ENCODE measurements at places on chromosomes 16 and 17.

DNA sequence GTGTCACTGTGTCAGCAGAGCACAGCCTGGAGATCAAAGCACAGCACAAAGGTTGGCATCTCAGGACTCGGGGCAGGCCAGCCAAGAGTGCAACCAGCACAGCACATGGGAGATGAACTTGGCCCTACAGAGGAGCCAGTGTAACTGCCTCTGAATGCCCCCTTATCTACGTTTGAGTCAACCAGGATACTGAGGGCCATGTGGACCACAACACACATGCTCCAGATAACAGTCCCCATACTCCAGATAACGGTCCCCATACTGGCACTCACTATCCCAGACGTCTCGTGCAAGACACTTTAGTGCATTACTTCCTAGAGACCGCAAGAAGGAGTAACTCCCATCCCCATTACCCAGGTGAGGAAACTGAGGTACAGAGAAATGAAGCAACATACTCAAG lies 88.2 kb downstream of the XYLT1 start:
- DNase-seq = no peak

DNA sequence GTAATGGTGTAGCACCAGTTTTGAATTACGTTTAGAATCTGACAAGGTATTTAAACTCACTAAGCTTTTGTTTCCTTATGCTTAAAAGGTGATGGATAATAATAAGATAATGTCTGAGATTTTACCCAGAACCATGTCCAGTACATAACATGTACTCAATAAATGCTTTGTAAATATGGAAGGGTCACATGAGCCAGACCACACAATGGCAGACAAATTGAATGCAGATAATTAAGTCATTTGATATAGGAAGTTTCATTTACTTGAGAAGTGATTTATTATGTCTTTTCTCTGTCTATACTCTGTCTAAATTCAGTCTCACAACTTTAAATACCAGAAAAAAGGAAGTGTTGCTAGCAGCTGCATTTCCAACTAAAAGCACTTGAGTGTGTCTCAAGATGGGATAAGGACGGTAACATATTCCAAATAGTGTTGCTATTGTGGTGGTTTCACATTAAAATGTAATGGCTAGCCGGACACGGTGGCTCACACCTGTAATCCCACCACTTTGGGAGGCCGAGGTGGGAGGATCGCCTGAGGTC lies 52.5 kb upstream of the DHX40 start:
- DNase-seq = no peak

- DNase-seq = no peak
Measured at GRCh38 chr17:35900708-35901480, 20.7 kb upstream of the CCL5 start.

GRCh38 chr17:45150911-45151809 lies 2.9 kb downstream of the HEXIM1 start:
- no peak for DNase-seq

DNA sequence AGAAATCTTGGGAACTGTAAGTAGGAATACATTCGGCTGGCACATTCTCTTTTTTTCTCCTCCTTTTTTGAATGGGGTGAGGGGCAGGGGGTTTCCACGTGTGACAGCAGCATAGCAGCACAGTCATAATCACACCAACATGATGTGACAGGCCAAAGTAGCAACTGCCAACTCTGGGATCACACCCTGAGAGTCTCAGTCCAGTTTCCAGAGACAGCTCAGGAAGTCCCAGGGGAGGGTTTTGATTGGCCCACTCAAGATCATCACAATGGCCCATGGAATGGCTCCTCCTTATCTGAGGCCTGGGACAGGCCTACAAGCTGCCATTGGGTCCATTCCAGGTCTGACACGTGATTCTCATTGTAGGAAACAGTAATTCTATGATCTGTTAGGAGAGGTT lies 207.1 kb upstream of the ASIC2 start:
- DNase-seq = no peak

DNA sequence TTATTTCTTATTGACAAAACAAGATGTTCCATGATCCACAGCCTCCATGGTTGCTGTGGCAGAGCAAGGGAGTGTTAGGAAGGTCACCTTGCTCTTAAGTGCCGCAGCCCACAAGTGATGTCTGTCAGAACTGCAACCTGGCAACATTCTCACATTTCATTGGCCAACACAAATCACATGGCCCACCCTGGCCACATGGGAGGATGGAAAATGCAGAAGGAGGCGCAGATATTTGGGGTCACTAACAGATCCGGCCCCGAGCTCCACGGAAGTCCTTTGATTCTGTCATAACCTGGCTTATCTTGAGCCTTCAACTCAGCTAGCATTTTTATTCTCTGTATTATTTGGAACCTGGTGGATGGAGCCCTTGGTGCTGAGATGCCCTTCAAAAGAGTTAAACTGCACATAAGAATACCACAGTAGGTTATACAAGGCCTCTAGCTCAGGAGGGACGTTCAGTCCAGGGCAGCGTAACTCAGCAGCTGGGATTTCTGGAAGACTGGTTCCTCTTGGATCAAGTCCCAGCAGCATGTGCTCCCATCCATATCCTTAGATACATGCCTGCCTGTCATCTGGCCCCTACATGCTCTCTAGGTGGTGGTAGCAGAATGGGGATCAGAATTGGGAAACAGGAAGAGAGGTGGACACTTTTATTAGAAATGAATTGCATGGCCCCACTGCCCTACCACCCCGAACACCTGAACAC lies 508.1 kb downstream of the HAPSTR1 start:
- DNase-seq = no peak

DNA sequence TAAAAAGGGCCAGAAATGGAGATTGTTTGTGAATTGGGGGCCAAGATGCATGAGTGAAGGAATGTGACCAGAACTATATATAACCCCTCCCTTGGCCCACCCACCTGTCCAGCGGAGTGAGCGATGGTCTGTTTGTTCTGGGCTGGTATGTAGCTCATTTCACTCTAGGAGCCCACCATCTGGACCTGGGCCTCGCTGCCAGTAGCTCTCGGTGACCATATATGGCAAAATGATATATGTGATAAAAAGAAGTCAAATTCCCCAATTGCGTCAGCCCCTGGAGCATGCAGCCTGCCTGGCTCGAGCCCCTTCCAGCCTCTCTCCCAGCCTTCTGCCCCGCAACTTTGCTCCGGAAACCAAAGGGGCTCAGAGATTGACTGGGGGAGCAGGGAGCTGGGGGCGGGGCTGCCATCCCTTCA lies 47.3 kb downstream of the CCDC42 start:
- DNase-seq = no peak

- DNase-seq = no peak
Measured at GRCh38 chr16:65222536-65222935, 100.7 kb upstream of the CDH11 start.

DNA sequence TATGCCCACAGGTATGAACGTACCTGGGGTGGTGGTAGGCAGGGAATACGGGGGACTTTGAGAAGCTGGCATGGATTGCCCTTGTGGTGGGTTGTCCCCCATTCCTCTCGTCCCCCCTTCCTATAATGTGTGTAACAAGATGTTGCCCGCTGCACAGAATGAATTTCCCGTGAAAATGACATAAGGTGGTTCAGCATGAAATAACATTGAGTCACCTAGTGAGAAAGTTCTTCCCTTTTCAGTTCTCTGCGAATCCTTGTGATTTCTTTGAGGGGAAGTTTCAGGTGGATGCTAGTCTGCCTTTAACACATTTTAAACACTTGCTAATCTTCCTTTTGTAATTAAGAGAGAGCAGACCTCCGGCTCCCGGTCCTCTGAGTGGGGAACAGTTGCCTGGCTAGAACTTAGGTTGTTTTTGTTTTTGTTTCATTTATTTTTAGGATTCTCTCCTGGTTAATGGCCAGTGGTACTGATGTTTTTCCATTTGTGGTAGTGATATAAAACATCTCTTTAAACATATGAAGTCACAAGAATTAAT lies 58.9 kb downstream of the RAP1GAP2 start:
- no peak for DNase-seq

GRCh38 chr16:30104492-30104891 lies 8.5 kb upstream of the YPEL3 start:
- no peak for DNase-seq

DNA sequence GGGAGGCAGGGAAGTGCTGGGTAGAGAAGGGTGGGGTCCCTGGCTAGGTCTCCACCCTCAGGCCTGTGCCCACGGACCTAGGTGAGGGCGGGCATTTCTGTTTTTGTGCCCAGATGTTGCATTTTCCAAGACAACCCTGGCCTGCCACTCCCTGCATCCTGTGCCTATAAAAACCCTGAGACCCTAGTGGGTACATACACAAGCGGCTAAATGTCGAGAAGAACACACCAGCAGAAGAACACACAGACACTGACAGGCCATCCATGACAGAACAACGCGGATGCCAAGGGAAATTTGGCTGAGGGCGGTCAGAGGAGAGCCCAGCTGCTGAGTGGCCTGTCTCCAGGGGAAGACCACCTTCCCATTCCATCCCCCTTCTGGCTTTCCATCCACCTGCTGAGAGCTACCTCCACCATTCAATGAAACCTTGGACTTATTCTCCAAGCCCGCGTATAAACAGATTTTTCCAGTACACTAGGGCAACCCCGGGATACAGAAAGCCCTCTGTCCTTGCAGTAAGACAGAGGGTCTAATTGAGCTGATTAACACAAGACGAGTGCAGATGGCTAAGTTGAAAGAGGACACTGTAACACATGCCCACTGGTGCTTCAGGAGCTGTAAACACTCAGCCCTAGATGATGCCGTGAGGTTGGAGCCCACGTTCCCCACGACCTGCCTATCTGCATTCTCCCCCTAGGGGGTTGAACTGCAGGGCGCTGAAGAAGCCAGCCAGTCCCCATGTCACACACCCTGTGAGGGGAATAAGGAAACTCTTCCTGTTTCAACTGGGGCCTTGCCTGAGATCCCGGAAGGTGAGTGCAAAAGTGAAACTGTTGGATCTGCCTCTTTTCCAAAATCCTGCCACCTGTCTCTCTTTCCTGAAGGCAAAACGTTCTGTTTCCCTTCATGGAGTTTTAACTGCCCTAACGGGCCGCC lies 147.2 kb upstream of the COX10 start:
- DNase-seq = no peak

DNA sequence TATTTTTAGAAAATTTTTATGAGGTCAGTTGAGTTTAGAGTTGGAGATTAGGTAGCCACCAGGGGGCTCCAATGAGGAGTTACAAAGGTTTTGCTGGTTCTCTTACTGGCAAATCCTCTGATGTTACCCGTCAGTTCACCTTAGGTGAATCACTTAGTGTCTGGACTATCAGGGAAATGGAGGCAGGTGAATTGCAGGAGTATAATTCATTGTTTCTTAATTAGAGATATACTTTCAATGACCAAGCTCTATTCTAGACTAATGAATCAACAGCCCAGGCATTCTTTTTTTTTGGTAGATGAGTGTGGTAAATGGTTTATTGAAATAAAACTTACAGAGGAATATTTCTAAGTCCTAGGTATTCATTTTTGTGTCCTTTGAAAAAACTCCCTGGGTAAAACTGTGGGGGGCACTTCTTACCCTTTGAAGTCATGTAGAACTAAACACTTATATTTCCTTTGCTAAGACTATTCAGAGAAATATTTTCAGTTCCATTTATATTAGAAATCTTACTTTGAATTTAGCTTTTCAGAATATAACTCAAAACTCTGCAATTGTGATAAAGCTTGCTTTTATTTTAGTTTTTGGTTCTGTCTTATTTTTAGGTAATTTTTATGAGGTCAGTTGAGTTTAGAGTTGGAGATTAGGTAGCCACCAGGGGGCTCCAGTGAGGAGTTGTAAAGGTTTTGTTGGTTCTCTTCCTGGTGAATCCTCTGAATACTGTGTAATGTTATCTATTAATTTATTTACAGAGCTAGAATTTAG lies 17.7 kb downstream of the PSMD11 start:
- DNase-seq = no peak

GRCh38 chr17:37047631-37048104 lies 98.9 kb downstream of the AATF start:
- peak; percentile 57 for DNase-seq

DNA sequence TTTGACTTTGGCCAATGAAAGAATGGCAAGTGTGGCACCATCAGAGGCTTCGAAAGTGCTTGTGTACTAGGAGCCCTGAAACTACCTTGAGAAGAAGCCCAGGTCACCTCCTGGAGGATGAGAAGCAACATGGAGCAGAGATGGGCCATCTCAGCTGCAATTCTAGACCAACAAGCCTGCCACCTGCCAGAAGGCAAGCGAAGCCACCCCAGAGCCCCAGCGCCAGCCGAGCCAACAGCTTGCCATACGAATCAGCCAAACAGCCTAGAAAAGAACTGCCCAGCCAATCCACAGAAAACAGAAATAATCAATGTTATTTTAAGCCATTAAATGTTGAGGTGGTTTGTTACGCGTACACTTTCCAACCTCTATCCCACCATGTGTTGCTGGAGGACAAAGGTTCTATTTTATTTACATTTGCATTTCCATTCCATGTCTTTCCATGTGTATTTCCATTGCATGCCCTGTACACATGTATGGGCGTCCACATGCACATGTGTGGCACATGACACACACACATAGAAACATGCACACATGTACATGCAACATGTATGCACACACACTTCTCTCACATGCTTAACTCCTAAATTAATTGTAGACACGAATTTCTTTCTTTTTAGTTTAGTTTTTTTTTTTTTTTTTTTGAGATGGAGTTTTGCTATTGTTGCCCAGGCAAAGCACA lies 144.3 kb upstream of the TNRC6C start:
- no peak for DNase-seq

GRCh38 chr17:38741921-38742410 lies 6.2 kb downstream of the PCGF2 start:
- no peak for DNase-seq

DNA sequence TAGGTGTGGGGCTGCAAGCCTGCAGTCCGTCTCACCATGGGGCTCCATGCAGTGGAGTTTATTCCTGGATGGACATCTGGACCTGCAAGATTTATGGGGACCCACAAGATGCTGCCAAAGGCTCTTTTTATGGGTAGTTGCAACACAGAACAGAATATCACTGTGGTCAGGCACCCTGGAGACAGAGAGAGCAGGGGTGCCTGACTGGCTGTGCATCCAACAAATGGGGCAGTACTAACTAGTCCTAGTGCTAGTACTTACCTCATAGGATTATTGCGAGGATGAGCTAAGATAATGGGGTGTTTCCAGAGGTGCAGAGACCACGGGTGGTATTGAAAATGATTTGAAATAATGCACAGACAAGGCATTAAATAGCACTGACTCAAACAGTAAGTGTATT lies 42.4 kb upstream of the MMP2 start:
- DNase-seq = no peak
